Bronchial epithelial cell (primary cell): ENCODE measurements at places on chromosomes 11 and 22.

DNA sequence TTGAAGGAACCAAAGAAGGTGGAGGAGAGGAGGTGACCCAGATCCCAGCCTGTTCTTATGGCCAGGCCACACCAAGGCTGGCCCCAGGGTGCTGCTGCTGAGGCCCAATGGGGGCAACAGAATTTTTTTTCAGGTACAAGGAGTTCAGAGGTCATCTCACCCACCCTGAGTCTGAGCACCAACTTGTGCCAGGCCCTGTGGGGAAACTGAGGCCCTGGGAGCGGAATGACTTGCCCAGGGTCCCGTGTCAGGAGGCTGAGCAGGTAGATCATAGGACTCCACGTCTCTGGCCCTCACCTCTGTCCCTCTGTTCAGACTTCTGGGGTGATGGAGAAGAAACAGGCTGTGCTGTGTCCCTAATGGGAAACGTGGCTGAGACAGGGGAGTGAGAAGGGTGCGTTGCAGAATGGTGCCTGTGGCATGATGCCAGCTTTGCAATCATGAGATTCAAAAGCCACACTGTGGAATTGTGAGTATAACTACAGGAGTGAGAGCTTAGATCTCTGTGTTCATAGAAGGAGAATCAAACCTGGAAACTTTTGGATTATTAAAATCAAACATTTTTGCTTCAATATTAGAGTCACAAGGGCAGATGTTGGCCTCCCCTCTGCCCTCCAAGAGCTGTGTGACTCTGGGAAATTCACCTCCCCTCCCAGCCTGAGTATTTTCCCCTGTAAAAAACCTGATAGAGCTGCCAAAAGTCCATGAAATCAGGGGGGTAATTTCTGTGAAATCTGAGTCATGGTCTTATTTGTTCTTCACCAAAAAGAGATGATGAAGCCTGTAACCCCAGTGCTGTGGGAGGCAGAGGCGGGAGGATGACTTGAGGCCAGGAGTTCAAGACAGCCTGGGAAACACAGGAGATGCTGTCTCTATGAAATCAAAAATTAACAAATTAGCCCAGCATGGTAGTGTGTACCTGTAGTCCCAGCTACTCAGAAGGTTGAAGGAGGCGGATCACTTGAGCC lies 874 bp downstream of the APOL1 start:
- DNase-seq, result no peak

DNA sequence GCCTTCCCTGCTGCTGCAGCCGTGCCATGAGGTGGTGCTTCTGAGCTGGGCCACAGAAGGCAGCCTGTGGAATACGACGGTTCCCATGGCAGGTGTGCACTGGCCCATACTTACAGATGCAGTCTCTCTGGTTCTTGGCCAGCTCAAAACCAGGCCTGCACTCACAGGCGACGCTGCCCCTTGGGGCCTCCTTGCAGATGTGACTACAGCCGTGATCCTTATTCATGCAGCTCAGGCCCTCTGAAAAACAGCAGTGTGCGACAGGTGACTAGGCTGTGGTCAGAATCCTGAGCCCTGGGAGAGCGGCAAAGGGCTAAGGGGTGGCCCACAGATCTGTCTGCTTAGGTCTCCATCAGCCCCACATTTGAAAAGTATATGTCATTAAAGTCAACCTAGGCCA lies 22.1 kb downstream of the SCUBE2 start:
- DNase-seq, result no peak

DNA sequence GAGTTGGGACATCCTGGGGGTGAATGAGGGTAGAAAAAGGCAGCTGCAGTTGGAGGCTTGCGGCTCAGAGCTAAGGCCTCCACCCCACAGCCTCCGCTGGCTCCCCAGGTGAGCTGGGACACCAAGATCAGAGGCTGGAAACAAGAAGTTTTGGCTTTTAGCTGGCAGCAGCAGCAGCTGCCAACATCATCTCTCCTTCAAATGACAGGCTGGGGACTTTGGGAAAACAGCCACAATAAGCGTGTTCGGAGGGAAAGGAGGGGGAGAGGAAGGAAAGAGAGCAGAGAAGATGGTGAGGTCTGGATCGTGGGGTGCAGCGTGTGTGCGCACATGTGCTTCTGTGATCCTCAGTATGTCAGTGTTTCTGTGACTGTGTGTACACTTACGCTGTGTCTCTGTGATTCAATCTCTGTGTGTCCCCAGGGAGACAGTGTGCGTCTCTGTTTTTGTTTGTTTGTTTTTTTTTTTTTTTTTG lies 62.0 kb upstream of the RASD2 start:
- DNase-seq, result no peak

- DNase-seq, result no peak
Measured at GRCh38 chr11:75735181-75735845, 17.7 kb downstream of the MOGAT2 start.
